Upper lobe of left lung (tissue), 6 donors: ENCODE measurements at places on chromosomes 16 and 17.

DNA sequence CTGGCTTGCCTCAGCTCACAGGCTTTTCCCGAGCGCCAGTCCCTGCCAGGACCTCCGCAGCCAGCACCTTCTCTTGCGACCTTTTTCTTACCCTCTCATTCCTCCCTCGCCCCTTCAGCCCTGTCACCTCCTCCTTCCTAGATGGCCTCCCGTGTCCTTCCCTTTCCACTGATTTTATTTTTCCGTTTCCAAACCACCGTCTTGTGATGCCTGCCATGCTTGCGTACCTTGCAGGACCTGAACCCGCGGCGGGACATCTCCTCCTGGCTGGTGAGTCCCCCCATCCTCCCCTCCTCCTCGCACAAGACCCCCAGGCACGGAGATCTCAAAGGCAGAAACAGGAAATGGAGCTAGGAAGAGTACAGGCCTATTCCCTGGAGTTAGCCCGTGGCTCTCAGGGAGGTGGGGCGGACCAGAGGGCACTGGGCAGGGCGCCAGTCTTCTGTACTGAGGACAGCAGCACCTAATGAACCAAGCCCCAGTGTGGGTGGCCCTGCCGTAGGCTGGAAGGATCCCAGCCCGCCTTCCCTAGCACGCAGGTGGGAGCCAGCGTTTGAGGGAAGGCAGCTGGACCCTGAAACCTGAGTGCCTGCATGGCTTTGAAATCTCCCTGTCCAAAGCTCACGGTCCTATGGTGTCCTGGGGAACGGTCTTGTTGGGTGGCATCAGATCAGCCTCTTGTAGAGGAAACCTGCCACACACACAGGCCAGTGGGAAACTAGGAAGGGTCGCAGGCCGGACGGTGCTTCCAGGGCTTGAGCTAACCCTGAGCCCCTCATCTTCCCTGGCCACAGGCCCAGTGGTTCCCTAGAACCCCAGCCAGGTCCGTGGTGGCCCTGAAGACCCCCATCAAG, 612 bp downstream of the CISD3 start:
- peak; percentile 88 for DNase-seq

DNA sequence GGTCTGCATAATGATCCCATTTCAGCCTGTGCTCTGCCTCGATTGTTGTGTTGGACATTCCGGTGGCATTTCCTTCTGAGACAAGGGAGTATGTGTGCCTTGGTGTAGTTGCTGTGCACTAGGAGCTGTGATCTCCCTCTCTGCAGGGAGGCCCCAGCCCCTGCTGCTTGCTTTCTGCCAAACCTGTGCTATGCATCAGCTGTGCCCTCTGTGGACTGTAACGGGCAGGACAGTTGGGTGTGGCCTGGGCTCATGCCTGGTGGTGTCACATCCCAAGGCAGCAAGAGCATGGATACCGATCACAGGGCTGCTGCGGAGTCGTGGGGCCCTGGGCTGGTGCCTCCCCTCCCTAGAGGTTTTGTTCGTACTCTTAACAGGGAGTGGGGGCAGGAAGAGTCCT, 3.8 kb upstream of the JPT2 start:
- no peak for DNase-seq

DNA sequence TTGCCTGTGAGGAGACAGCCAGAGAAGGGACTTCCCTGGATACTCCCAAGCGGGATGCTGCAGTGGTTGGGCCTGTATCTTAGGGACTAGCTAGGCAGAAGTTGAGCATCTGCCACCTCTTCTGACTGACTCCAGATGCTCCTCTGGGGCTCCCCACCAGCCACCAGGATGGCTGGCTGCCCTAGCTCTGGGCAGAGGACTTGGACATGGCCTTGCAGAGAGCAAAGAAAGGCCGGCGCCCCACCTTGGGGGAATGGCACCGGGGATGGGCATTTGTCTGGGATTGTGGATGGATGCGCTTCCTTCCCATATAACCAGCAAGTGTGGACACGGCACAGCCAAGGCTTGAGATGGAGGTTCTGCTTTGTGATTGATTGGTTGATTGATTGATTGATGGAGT, 69.0 kb downstream of the OR1D5 start:
- DNase-seq: peak; percentile 13

DNA sequence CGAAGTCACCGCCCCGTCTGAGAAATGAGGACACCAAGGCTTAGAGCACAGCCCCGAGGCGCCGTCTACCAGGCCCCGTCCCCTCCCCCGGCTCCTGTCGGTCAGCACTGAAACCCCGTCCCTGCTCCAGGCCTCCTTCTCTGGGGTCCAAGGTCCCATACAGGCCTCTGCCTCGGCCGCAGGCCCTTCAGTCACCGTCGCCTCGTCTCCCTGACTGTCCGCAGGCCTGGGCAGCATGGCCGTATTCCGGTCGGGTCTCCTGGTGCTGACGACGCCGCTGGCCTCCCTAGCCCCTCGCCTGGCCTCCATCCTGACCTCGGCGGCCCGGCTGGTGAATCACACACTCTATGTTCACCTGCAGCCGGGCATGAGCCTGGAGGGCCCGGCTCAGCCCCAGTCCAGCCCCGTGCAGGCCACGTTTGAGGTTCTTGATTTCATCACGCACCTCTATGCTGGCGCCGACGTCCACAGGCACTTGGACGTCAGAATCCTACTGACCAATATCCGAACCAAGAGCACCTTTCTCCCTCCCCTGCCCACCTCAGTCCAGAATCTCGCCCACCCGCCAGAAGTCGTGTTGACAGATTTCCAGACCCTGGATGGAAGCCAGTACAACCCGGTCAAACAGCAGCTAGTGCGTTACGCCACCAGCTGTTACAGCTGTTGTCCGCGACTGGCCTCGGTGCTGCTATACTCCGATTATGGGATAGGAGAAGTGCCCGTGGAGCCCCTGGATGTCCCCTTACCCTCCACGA, 617 bp downstream of the COASY start:
- DNase-seq: peak; percentile 45

DNA sequence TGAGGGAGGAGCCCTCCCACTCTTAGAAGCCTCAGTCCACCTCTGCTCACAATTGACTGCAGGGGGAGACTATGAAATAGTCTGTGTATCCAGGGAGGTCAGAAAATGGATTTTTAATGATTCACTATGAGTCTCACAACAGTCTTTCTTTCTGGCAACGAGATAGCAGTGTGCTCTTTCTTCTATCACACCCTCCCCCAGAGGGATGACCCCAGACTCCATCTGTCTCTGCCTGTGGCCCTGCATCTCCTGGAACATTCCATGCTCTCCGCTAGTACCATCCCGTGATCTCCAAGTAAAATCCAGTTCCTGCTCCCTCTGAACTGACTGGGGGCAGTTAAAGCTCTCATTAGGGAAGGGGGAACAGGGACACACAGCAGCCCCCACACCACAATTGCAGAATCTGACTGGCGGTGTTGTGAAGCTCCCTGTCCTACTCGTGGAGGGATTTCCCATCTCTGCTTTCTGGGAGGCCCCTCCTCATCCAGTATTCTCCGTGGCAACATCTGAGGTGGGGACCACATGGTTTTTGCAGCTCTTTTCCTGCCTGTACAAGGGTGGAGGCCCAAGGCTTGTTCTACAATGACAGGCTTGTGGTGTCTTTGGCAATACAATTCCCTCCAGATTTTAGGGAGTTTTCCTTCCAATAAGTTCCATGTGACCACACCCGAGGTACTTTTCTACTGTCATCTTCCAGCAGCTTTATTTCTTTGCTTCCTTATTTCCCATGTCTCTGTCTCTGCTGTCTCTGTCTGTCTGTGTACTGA, 19.4 kb downstream of the NATD1 start:
- DNase-seq: no peak
